ENCODE measurements at places on chromosomes 12 and 14.

- no peak for DNase-seq
Observed at GRCh38 chr12:12527820-12528296, 34.8 kb downstream of the DUSP16 start.

- DNase-seq: no peak
Observed at GRCh38 chr14:85415015-85415712, 114.8 kb upstream of the FLRT2 start.

DNA sequence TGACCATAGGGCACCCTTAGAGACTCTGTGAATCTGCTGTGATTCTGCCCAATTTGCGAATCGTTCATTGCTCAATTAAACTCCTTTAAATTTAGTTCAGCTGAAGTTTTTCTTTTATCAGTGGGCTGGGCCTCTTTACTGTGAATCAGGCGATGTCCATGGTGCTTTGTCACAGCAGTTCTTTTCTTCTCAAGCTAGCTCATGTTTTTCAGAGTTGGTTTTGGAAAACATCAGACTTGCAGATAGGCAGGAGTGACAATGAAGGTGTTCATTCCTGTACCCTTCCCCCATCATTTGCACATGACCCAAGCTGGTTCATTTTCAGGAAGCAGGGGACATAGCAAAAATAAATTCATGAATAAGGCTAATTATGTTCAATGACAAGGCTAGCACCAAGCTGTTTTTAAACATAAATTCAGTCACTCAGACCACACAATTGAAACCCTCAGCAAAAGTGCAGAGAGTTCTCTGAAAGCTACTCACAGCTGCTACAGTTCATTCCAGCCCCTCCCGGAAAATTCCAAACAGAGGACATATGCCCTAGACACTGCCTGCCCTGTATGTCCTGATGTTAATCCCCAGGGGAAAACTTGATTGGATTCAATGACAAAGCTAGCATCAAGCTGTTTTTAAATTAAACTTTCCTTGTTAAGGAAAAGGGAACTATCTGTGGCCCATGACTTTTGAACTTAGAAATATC is 383.3 kb downstream of the C12orf75 start:
- no peak for DNase-seq

- no peak for DNase-seq
Observed at GRCh38 chr14:37329189-37330001, 131.7 kb downstream of the MIPOL1 start.

DNA sequence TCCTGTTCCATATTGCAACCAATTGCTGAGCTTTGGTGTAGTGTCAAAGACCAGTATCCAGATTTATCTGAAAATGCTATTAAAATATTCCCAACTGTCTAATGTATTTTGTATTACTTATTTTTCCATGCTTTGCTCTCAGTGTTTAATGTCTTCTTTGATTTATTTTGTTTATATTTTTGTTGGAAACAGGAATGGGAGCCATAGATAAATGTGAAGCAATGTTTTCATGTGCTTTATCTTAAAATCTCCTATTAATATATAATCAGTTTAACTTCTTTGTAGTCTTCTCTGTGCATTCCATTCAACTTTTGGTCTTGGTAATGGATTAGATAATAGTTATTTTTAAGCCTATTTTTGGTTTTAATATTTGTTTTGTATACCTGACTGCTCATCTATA is 8.8 kb downstream of the RAP1B start:
- no peak for DNase-seq

- DNase-seq: no peak
Observed at GRCh38 chr14:103680491-103681231, 34.6 kb downstream of the XRCC3 start.

DNA sequence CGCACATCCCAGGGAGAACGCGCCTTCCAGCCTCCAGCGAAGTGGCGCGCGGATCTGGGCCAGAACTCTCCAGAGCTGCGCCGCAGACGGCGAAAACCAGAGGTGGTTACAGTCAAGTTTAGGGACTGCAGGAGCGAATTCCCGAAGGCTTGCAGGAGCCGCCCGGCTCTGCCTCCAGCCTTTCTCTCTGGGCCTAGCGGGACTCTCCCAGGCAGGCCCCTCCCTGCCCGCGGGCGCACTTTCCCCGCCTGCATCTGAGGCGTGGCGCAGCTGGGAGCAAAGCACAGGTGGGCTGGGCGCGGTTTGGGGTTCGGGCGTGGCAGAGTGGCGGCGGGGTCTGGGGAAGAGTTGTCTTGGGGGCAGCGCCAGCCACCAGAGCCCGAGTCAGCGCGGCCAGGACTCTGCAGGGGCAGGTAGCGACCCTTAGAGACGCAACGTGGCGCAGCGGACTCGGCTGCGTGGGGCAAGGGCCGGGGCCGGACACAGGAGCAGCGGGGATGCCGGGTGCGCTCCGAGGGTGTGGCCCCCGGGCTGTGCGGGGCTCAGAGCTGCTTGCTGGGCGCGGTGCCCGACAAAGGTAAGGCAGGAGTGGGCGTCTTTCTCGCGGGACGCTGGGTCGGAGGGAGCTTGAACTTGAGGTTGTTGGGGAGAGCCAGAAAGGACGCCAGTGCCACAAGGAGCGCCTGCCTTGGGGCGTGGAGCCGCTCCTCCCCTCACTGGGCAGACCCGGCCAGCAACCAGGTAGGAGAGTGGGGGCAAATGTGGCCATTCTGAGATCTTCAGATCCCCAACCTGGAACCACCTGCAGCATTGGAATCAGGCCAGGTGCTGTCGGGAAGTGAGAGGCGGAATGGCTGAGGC is 1126.0 kb downstream of the AACS start:
- DNase-seq: no peak

DNA sequence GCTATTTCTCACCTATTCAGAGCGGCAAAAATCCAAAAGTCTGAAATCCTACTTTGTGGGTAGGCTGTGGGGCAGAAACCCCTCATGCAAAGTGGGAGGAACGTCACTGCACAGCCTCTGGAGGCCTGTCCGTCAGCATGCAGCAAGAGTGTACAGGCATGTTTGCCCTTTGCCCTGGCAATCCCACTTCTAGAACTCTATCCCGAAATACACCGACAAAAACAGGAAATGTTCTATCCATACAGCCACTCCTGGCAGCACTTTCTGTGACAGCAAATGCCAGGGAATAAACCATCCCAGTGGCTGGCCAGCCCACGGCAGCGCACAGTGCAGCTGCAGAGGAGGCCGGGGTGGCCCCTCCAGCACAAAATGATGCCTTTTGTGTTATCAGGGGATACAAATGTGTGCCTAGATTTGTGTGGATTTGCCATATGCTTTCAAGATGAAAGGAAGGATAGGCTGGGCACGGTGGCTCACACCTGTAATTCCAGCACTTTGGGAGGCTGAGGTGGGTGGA is 39.7 kb downstream of the AMN start:
- no peak for DNase-seq

GRCh38 chr12:8832500-8832899 is 10.1 kb downstream of the A2ML1 start:
- DNase-seq: no peak

GRCh38 chr14:64952598-64953309 is 10.2 kb upstream of the GPX2 start:
- no peak for DNase-seq

DNA sequence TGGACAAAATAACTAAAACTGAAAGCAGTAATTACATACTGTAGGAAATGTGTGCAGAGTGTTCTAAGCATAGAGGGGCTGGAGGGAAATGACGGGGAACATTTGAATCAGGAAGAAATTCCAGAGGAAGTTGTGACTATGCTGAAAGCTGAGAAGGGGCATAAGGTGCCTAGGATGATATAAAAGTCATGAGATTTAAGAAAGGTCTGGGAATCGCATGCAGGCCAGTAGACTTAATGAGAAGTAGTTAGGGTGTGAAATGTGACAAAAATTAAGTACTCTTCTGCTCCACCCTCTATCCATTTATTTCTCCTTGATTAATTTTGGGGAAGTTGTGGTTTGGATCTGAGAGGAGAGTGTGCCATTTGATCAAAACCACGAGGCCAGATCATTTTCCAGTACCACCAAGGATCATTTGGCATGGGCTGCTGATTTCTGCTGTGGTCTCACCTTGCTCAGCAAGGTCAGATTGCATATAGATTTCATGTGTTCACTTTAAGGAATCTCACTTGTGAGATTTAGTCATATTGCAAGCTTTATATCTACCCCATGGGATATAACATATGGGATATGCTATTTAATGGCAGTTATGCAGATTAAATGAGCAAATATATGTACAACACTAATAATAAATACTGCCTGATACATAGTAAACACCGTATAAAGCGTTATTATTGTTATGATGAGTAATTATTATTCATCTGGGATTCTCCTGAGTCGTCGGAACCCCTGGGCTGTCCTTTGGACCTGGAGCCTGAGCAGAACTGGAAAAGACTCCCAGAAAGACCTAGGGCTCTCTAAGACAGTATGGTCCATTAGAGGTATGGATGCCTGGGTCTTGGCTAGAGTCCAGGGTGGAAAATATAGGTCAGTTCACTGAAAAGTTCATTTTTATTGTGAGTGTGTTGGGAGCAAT is 72.3 kb downstream of the SRGAP1 start:
- DNase-seq: no peak

- DNase-seq: no peak
Observed at GRCh38 chr12:32125455-32126084, 18.9 kb downstream of the BICD1 start.

Data from T-helper 1 cell (primary cell).